ENCODE measurements at places on chromosomes 13 and 19.

DNA sequence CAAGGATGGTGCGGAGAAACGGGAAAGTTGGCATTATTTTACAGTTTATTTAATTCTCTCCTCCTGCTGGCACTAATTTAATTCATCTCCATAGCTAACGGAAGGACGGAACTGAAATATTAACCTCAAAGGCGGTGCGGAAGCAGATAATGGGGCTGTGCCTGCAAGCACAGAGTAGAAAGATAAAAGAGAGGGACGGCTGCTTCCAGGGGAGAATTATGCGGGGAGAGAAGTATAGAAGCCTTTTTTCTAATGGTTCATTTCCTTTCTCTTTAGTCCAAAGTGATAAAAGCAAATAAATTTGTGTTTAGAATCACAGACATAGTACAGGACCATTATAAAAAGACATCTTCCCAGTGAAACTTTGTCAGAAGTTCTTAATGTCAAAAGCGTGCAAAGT lies 34.5 kb upstream of the UQCRFS1 start:
- no peak for DNase-seq

DNA sequence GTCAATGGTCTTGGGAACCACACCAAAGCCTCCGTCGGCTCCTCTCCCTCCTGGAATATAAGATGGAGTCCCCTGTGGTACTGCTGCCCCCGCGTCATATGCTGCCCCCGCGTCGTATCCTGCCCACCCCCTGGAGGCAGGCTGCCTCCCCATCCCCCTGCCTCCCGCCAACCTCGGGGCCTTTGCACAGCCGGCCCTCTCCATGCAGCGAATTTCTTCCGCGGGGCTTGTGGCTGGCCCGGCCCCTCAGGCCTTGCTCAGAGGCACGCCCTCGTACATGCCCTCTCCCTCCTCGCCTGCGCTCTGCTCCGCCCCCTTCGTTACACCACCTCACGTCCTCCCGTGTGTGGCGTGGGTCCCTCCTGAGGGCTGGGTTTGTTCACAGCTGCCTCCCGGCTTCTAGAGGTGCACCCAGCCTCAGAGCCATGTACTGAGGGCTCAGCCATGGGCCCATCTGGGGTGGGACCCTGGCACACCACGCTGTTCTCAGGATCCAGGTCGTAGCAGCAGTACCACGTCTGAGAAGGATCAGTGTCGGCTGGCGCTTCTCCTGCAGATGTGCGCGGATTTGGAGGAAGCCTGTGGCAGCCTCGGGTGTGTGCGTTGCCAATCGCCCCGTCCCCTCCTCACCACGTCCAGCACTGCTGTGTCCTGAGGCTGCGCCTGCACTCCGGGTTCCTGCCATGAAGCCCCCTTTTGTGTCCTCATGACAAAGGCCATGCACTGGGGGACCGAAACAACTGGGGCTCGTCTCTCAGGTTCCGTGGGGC lies 47.7 kb downstream of the MCF2L start:
- DNase-seq: no peak

- no peak for DNase-seq
Measured at GRCh38 chr19:31226151-31226935, 122.9 kb downstream of the TSHZ3 start.

GRCh38 chr13:99687723-99688397 lies 186.6 kb downstream of the TM9SF2 start:
- DNase-seq: no peak

DNA sequence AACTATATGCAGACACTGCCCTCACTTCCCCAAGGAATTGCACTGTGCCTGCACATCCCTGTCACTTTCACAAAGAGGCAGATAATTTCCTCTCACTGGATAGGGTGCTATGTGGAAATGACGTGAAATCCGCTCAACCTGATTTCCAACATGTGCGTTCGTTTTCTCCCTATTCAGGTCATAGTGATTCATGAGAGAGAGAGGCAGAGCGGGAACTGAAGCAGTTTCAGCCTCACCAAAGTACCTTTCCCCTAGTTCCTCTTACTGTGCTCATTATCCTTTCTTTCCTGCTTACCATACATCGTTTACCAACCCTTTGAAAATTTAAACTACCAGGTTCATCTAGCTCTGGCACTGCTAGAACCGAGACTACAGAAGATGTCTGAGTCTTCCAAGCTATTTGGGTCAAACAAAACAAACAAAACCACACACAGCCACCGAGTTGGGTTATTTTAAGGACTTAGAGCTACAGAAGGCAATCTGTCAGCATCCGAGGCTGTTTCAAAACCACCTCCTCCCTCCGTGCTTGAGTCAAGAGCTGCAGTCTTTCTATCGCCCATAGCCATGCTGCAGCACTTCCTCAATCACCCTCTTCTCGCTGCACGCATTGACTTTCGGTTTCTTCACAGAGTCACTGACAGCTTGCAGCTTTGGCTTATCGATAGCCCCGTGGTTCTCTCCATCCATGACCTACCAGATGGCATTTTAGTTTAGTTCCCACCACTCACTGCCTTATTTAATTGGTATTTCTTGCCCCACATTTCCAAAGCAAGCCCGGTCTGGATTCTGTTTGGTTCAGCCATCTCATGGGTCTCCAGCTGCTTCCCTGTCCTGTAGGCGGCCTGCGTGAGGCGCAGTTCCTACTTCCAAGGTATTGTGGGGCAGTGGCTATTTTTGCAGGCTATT lies 1395.8 kb downstream of the EFNB2 start:
- peak; percentile 42 for DNase-seq

GRCh38 chr13:94974015-94974951 lies 261.9 kb upstream of the SOX21 start:
- DNase-seq: no peak
